Omental fat pad (tissue), 4 donors: ENCODE measurements at places on chromosomes 3 and 15.
A peak's percentile ranks its signal among the peaks of the same experiment; 100 is the strongest.

DNA sequence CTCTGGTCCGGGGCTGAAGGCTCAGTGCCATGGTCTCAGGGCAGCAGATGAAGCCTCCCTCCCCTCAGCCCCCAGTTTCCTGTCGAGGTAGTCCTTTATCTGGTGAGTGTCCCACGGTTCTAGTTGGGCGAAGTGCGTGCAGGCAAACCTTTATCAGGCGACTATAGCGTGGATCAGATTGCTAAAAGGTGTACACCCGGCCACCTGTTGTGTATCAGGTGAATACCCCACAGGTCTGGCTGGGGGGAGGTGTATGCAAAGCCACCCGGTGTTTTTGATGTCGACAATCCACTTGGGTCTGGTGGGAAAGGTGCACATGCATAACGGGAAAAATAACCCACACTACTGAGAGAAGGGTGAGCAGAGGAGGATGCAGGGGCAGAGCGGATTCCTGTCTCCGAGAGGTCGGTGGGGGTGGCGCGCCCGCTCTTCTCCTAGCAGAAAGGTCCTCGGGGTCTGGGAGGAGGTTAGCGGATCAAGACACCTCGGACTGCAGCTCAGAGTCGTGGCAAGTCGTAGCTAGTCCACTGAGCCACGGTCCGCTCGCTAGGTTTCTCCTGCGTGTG is 507 bp downstream of the SLC12A6 start:
- no peak for DNase-seq

- DNase-seq, result no peak
Observed at GRCh38 chr15:38163658-38164057, 89.0 kb upstream of the SPRED1 start.

- no peak for DNase-seq
Observed at GRCh38 chr3:67418426-67419217, 235.8 kb downstream of the SUCLG2 start.

GRCh38 chr3:58531956-58532355 is 5.0 kb downstream of the ACOX2 start:
- DNase-seq, result no peak

DNA sequence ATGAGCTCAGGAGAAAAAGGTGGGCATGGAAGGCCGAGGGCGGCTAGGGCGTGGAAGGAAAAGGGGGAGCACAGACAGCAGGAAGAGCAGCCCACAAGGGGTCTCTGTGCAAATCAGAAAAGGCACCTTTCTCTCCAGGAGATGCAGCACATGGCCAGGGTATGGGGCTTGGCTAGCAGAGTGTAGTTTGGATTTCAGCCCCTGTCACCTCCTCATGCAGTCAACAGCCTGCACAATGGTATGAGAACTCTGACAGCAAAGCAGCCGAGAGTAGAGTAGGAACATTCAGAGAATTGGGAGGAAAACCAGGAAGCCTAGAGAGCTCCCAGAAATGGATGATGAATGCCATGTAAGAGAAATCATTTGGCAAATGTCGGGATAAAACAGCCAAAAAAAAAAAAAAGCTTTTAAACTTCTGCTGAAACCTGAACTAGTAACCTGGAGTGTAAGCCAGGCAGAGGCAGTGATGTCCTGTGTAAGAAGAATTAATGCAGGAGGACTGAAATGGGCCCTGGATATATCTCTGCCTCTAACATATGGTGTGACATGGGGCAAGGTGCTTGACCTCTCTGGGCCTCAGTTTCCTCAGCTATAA is 25.7 kb downstream of the FSTL1 start:
- no peak for DNase-seq

DNA sequence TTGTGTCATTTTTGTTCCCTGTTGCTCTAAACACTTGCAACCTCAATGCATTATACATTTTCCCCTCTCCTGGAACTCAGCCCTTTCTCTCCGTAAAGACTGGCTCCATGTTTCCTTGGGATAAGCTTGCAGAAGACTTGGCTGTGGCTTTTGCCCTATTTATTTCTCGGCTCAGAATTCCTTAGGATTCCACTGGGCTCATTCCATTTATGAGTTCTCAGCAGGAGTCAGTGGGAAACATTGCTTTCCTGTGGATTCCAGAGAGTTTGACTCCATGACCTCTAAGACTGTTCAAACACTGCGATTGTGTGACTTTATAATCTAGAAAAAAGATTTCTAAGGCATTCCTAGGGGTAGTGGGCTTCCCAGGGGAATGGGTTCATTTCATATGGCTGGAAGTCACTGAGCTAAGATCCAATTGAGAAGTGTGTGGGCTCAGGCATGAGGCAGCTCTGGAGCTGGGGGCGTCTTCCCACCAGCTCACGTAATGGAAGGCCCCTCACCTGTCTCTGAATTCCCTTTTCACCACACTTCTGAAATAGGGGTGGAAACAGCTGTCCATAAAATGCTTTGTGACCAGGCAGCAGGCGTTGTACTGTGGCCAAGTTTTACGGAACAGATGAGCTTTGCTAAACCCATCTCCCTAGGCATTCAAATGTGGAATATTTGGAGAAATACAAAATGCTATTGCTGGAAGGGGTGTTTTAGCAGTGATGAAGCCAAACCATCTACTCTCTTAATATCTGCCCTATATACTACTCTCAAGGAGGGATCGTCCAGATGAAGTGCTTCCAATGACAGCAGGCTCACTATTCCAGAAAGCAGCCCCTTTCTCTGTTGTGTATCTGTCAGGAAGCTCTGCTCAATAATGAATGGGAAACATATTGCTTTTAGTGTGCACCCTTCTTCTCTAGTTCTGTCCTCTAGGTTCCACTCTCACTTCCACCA is 91.8 kb upstream of the BCL6 start:
- no peak for DNase-seq

DNA sequence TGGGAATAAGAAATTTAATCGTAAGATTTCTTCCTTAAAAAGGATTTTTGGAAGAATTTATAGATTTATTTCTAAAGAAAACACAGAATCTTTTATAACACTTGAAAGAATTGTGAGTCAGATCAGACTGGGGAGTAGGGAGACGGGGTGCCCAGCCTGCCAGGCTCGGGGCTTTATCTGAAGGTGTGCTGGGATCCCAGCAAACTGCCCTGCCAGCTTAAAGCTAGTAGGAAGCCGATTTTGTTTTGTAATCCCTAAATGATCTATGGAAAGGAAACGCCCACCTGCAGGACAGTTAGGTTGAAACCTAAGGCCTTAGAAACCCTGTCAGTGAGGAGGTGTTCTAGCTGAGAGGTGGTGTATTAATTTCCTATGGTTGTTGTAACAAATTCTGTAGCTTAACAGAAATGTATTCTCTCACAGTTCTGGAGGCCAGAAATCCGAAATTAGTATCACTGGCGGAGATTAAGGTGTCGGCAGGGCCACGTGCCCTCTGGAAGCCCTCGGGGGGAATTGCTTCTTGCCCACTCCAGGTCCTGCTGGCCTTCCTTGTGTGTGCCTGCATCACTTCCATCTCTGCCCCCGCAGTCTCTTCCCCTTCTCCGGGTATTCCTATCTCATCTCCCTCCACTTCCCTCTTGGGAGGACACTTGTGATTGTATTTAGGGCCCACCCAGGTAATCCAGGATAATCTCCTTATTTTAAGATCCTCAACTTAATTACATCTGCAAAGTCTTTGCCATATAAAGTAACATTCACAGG is 19.3 kb upstream of the RAB6B start:
- DNase-seq, result no peak

GRCh38 chr3:48595526-48596121 is 495 bp upstream of the COL7A1 start:
- DNase-seq, result peak; percentile 36

DNA sequence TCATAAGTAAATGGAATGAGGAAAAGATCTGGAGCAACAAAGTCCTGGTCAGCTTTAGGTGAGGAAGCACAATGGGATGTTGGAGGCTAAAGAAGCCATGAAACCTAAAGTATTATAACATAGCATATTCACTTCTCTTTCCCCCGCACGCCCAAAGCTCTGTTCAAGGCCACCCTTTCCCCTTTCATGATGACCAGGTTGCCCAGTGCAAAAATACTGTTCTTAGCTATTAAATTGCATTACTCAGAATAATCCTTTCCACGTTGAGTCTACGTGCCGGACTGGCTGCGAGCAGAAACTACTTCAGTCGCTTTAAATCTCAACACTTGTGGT is 589 bp upstream of the MAPKBP1 start:
- DNase-seq, result no peak

DNA sequence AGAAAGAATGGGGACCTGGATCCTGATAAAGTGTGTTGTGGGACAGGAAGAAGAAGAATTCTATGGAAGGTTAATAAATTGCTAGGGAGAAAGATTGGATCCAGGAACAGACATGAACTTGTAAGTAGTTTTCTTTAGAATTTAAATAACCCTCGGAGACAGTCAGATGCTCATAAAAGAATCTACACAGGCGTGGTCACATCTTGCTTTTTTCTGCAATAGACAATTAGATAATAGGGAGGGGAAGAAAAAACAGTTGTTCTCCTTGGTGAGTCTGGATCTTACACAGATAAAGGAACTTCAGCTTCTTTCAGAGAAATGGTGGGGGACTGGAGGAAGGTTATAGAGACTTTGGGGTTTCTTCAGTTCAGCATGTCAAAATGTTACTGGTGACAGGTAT is 232.6 kb downstream of the ALCAM start:
- DNase-seq, result no peak

- no peak for DNase-seq
Observed at GRCh38 chr3:111824351-111824750, 34.7 kb upstream of the PHLDB2 start.

DNA sequence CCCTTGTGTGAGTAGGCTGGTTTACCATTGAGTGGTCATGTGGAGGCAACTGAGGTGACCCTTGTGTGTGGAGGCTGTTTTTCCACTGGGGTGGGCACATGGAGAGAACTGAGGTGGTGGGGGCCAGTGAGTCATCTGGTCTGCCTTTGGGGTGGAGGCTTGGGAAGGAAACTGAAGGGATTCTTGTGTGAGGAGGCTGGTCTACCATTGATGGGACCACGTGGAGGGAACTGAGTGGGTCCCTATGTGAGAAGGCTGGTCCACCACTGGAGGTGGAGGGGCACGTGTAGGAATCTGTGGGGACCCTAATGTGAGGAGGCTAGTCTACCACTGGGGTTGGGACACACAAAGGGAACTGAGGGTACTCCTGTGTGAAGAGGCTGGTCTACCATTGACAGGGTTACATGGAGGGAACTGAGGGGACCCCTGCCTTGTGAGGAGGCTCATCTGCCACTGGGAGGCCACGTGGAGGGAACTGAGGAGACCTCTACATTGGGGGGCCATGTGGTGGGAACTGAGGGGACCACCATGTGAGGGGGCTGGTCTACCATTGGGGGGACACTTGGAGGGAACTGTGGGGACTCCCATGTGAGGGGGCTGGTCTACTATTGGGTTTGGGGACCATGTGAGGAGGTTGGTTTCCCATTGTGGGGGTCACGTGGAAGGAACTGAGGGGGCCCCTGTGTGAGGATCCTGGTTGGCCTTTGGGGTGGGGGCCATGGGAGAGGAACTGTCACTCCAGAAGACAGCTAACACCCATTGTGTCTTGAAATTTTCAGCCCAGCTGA is 164.5 kb downstream of the WNT7A start:
- DNase-seq, result no peak
